ENCODE measurements at places on chromosomes 13 and 19. TPM values are rescaled to one million over a fixed set of nuclear protein-coding genes. Genes with fewer than 3 reads are reported as not detected.

OR7A5 gene
- not detected for total RNA-seq

KIR2DL4 gene
- 0.87 TPM for total RNA-seq

PSG11 gene
- not detected for total RNA-seq

POSTN gene
- 30.7 TPM for total RNA-seq

DENND1C gene
- 2.8 TPM for total RNA-seq

VWA8 gene
- 31.1 TPM for total RNA-seq

RNF17 gene
- total RNA-seq, result not detected

TMEM255B gene
- total RNA-seq, result 2.4 TPM

BRSK1 gene
- total RNA-seq, result 0.95 TPM

ZNF470 gene
- total RNA-seq, result 2.5 TPM

RPL13A gene
- total RNA-seq, result 2,325 TPM

PABPC3 gene
- 0.34 TPM for total RNA-seq

DACT3 gene
- total RNA-seq, result 7.8 TPM

ZNF302 gene
- 14.6 TPM for total RNA-seq

AXL gene
- 6.3 TPM for total RNA-seq

ONECUT3 gene
- not detected for total RNA-seq

DNA sequence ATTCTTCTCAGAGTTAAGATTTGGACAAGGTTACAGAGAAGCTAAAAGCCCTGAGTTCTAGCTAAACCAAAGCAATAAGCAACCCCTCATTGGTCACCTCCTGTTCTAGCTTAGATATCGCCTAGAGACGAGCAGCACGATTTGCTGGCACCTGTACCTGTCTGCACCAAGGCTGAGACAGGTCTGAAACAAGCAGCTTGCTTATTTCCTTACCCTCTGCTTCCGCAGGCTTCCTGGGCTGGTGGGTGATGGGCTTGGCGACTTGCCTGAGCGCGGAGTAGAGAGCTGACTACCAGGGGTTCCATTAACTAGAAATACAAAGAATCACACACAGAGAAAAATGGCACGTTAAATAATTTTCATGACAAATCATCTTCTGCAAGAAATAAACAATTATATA, 276.9 kb downstream of the DCLK1 start:
- DNase-seq, result no peak

GRCh38 chr19:2952953-2953481, 8.2 kb upstream of the ZNF77 start:
- peak; percentile 68 for DNase-seq

GRCh38 chr13:111637365-111637764, 316.9 kb downstream of the TEX29 start:
- no peak for DNase-seq

- no peak for DNase-seq
Measured at GRCh38 chr13:57030671-57031070, 110.0 kb upstream of the PRR20A start.

DNA sequence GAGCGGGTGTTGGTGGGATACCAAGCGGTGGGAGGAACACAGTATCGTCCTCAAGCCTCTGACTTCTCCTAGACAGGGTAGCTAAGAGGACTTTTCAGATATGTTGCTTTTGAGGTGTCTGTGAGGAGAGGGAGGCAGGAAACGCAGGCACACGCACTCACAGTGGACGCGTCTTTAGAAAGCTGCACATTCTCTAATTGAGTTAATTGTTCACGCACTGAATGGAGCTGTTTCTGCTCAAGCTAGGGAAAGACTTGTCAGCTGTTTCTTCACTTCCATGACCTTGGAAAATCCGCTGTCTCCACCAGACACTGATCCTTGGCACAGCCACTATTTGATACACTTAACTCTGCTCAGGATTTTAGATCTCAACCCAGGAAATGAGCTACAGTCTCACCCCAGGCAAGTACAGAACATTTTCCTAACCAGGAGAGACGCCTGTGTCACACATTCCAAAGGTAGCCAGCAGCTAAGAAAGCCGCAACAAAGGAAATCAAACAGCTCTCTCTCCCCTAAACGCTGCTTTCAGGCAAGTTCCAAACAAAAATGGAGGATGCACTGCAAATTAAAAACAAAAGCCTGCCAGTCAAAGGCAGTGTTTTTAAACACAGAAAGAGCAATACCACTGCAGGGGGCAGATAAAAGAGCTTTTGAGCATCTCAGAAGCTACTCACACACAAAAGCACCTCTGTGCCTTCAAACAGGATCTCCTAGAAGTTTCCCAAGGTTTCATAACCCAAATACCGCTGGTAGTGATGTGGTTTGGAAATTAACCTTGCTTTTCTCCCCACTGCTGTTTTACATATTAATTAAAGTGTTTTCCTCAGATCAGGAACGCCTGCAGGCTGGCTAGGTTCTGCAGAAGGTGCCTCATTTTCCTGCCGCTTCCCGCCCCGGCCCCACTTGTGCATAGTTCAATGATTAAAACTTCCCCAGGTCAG, 57.3 kb downstream of the IRS2 start:
- DNase-seq, result no peak

DNA sequence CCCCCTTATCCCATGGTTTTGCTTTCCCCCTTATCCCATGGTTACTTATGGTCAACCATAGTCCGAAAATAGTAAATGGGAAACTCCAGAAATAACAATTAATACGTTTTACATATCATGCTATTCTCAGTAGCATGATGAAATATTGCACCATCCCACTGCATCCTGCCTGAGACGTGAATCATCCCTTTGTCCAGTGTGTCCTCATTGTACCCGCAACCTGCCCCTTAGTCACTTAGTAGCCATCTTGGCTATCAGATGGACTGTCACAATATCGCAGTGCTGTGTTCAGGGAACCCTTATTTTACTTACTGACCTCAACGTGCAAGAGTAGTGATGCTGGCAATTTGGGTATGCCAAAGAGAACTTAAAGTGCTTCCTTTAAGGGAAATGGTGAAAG, 10.5 kb upstream of the NBEA start:
- no peak for DNase-seq

GRCh38 chr13:32309312-32310133, 5.6 kb downstream of the ZAR1L start:
- DNase-seq, result no peak

- no peak for DNase-seq
Measured at GRCh38 chr19:15368051-15368632, 11.4 kb downstream of the AKAP8 start.

- DNase-seq, result no peak
Measured at GRCh38 chr13:67914535-67914934, 684.4 kb upstream of the PCDH9 start.

DNA sequence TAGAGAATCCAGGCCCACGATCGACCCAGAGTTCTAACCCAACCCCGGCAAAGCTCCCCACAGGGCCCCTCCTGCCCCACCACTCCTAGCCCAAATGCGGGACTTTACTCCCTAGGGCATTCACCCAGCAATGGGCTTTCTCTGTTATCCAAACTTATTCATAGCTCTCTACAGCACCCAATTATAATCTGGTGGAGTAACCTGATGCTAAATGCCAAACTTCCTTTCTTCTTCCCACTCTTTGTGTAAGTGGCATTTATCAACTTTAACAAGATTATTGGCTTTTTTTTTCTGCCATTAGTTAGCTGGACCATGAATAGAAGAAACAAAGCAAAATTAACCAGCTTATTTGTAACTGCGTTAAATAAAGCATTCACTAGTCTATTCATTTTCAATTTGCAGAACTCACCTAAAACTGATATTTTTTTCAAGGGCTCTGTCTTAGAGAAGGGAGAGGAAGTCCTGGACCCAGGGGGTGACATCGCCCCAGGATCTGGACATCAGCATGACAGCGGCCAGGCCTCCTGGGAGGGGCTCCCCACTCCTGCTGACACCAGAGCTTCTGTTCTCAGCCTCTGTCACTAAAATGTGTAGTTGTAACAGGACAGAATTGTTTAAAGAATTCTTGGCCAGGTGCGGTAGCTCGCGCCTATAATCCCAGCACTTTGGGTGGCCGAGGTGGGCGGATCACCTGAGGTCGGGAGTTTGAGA, 1.5 kb downstream of the FAM124A start:
- DNase-seq, result no peak

GRCh38 chr13:96193728-96194310, 103.9 kb downstream of the HS6ST3 start:
- DNase-seq, result no peak

DNA sequence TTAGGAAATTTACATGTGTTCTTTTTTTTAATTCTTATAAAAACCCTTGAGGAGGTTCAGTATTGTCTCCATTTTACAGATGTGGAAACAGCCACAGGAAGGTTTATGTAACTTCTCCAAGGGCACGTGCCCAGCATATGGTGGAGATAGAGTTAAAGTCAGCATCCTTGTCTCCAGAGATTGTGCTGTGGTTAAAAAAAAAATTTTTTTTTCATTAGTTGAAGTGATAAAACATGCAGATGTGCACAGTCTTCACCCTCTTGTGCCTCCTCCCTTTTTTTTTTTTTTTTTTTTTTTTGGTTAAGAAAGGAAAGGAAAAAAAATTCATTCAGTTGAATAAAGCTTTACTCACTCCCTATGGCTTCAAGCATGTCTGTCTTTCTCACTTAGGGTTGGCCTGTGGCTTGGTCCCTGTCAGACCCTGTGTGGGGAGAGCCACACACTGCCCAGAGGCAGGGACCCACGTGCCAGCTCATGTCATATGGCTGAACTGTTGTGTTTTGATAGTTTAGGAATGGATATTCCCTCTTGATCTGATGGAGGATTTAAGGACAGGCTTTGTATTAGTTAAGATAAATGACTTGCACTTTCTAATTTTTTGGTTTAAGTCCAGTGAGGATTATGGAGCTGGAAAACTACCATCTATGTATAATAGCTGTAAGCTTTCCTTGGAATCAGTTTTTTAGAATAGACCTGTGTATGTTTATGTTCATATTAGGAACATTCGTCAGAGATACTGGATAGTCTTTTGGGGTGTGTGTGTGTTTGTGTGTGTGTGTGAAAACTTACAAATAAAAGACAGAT, 19.3 kb downstream of the RNASEH2B start:
- no peak for DNase-seq

GRCh38 chr13:35500144-35500543, 23.7 kb upstream of the MAB21L1 start:
- DNase-seq, result no peak

GRCh38 chr13:95426631-95427030, 125.4 kb upstream of the ABCC4 start:
- no peak for DNase-seq

GRCh38 chr13:93751117-93751516, 524.5 kb downstream of the GPC6 start:
- no peak for DNase-seq

DNA sequence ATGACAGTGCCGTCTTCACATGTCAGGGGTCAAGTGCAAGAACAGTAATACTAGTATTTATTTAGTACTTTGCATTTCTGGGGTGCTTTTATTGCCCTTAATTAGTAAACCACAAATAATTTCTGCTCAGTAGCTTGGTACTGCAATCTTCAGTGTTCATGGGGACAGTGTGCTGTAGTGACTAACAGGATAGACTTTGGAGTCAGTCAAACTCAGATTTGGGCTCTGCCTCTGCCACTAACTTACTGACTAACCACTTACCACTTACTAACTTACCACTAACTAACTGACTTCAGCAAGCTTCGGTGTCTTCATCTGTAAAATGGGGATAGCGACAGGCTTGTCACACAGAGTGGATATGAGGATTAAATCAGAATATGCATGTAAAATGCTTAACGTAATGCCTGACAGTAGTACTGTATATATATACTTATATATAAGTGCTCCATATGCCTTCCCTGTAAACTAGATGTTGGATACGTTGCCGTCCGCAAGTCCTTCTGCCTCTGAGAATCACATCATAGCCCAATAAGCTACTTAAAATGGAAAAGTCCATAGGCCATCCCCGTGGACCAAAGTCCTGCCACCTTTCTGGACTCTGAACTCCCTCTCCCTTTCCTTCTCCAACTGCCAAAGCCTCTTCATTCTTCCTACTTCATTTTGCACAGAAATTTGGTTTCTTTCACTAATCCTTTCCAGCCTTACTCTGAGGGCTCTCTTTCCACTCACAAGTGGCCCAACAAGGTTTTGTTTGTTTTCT, 158.1 kb downstream of the ZIC5 start:
- DNase-seq, result no peak

DNA sequence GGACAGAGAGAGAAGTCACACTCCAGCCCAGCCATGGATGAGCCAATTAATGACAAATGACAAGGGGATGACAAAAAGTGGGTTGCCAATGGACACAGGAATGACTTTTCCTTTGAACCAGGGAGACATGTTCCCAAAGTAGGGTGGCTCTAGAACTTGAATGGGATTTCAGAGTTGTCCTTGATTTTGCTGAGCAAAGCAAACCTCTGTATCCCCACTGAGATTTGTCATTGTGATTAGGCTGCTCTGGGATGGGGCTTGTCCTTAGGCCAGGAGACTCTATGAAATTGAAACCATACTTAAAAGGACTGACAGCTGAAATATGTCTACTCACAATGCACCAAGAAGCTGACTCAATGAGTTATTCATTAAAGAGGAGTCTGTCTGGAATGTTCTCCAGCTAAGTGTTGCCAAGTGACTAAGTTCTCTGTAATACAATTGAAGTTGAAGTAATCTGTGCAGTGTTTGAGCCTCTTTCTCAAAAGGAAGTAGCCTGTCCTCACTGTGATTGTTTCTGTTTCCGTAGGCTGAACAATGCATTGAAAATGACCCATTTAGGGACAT, 69.0 kb upstream of the PCDH9 start:
- DNase-seq, result no peak

- DNase-seq, result peak; percentile 38
Measured at GRCh38 chr19:1063909-1064660, 2.9 kb upstream of the ARHGAP45 start.

DNA sequence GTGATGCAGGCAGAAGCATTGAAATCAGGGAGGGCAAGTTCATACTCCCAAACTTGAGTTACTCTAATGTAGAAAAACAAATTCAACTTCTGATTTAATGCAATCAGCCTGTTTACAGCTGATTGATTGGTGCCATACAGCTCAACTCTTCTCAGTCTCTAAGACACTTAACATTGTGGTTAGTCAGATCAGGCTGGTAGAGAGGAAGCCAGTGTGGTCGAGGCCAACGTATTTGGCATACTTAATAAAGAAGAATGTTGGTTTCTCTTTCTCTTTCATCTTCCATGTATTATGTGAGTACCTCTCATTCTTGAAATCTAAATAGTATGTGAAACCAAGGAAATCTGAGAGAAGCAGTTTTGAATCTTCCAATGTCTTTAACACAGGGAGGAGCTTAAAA, 255.0 kb upstream of the SLITRK1 start:
- DNase-seq, result no peak

DNA sequence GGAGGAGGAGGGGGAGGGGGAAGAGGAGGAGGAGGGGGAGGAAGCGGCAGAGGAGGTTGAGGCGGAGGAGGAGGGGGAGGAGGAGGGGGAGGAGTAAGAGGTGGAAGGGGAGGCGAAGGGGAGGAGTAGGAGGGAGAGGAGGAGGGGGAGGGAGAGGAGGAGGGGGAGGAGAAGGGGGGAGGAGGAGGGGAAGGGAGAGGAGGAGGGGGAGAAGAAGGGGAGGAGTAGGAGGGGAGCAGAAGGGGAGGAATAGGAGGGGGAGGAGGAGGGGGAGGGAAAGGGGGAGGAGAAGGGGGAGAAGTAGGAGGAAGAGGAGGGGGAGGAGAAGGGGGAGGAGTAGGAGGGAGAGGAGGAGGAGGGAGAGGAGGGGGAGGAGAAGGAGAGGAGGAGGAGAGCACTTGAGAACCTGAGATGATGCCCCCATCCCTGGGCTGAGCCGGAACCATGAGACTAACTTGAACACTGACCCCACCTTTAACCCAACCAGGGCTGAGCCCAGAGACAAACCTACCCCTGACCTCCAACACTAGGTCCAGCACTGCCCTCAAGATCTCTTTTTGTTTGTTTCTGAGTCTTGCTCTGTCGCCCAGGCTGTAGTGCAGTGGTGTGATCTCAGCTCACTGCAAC, 12.6 kb downstream of the ABCA7 start:
- no peak for DNase-seq

- no peak for DNase-seq
Measured at GRCh38 chr13:75637181-75637750, 1.1 kb downstream of the LMO7 start.
